ENCODE measurements at places on chromosomes 1 and 21.

DNA sequence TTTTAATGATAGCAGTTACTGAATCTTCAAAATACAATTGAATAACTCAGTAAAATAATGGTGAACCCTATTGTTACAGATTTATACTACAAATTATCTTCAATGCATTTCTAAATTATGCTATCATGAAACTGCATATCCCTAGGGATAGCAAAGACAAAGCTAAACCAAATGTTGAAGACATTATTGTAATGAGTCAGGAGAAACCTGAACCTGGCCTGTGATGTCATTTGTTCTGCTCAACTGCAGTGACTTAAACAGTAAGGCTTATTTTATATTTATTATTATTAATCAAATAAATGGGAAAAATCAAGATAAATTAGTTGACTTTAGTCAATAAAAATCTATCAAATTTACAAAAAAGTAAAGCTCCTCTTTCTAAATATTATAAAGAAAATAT lies 100.3 kb downstream of the UCHL5 start:
- DNase-seq: no peak

DNA sequence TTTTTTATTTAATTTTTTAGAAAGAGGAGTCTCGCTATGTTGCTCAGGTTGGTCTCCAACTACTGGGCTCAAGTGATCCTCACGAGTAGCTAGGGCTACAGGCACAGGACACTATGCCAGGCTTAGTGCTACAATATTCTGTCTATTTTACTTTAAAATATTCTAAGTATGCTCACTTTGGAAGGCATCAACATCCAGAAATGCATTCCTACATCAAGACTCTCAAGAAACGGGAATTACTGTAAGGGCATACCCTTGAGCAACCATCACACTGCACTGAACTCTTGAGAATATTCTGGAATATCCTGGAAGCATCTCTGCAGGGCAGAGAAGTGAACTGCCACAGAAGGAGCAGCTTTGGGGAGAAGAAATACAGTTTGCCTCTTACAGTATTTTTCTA lies 565 bp upstream of the DMRTB1 start:
- no peak for DNase-seq

DNA sequence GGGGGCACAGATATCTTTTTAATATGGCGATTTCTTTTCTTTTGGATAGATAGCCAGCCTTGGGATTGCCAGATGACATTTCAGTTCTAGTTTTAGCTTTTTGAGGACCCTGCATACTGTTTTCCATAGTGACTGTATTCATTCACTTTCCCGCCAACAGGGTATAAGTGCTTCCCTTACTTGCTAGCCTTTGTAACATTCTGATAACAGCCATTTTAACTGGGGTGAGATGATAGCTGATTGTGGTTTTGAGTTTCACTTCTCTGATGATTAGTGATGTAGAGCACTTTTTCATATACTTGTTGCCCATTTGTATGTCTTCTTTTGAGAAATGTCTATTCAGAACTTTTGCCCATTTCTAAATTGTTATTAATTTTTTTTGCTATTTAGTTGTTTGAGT lies 151.9 kb downstream of the NTPCR start:
- no peak for DNase-seq

DNA sequence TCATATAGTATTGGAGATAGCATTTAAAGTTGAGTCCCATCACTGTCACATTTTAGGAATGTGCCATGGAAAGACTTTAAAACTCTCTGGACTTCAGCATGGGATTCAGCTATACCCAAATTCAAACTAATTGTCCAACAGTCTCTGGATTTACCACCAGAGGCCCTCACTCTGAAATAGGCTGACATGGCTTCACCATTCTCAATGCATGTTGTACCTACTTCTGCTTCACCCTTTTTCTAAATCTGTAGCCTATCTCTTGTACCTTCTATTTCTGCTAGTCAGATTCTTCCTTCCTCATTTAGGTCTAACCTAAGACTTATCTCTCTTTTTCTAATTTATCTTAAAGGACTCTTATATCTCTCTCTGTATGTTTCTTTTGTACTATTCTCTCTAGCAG lies 512.7 kb upstream of the ZRANB2 start:
- DNase-seq: no peak

DNA sequence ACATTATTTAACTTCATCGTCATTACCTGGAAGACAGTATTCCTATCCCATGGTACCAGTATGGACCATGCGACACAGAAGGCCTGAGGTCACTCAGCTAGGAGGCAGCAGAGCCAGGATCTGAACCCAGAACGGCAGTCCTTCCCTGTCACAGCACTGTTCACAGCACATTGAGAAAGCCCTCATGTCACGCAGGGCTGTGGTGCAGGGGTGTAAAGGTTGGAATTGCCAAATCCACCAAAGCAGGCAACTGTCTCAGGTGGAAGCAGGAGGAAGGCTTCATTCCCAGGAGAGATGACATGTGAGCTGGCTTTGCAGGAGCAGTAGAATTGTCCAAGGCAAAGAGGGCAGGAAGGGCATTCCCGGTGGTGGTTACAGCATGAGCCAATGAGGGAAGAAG lies 9.9 kb upstream of the TTC22 start:
- no peak for DNase-seq

GRCh38 chr1:39973503-39974135 lies 18.7 kb downstream of the MFSD2A start:
- DNase-seq: peak; percentile 20

DNA sequence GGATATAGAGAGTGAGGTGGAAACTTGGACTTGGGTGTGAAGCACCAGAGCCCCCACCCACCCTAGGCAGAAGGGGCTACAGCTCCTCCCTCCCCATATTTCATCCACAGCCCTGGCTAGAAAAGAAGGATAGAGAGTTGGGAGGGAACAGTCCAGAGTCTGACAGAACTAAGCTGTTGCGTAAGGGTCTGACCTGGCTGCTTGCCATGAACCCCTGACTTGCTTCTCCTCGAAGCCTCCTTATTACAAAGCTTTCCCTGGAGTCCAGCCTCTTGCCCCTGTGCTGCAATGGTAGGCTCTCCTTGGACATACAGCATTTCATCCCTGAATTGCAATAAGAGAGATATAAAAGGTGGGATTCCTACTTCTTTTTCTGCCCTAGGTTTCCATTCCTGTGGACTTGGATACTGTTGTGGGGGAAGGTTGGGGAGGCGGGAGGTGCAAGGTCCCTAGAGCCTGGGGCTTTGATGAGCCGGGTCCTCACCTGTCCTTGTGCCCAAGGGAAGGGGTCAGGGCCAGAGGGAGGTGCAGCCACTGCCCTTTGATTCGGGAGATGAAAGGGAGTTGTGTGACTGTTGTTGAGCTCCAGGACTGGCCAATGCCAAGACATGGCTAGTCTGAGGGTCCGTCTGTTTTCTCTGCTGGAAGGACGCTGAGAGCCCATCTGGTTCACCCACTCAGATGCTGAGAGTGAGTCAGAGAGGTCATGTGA lies 2.7 kb downstream of the RHBG start:
- DNase-seq: no peak

DNA sequence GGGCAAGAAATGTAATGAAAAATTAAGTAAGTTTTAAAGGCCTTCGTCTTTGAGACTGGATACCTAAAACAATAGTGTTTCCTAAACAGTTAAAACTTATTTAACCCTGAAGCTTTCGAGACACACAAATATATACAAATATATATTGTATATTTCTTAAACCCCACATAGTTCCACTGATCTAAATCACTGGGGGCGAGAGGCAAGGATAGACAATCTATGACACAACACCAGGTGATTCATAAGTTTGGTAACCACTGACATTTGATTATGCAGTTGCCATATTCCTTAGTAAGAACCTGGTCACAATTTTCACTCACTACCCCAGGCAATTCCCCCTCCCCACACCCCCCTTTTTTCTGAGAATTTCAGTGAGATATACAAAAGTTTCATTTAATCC lies 55.3 kb upstream of the BOLA1 start:
- DNase-seq: no peak

DNA sequence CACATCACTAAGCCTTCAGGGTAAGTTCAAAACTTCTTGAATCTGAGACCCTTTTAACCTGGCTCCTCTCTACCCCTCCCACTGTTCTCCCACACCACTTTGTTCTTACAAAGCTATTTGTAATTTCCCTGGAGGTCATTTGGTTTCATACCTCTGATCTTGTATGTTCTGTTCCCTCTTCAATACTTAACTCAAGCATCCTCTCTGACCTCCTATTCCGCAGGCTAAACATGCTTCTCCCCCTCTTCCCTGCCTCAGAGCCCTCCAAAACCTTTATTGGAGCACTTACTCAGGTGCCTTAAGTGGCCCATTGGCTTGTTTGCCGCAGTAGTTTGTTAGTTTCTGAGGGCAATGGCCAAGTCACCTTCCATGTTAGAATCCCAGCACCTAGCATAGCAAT lies 54.8 kb downstream of the SSX2IP start:
- DNase-seq: no peak

DNA sequence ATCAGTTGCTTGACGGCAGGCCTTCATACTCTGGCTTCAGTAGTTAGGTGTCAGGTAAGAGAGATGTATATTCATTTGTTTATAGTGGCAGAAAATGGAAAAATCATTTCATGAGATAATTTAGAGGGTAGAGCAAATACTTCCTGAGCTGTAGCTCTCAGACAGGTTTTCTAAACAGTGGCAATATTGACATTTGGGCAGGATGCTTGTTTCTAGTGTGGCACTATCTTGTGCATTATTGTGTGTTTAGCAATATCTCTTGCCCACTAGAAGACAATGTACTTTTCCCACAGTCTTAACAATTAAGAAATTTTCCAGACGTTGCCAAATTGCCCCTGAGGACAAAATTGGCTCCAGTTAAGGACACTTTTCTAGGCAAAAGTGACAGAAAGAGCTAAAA lies 1143.1 kb downstream of the PLA2G4A start:
- DNase-seq: no peak

- no peak for DNase-seq
Observed at GRCh38 chr1:39272798-39273469, 68.4 kb downstream of the MACF1 start.

GRCh38 chr1:105516068-105516467 lies 1540.4 kb upstream of the PRMT6 start:
- DNase-seq: no peak

- no peak for DNase-seq
Observed at GRCh38 chr1:119891386-119891785, 4.9 kb downstream of the ADAM30 start.

DNA sequence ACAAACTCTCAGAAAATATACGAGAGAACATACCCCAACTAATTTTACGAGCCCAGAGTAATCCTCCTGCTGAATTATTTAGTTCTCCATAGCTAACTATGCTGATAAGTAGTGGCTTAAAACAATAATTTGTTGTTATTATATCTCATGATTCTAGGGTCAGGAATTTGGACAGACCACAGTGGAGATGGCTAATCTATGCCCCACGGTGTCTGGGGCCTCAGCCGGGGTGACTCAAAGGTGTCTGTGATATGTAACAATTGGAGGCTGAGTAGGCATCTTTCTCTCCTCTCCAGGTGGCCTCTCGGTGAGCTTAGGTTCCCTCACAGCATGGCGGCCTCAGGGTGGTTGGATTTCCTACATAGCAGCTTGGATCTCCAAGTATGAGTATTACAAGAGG lies 35.4 kb upstream of the FOXO6 start:
- DNase-seq: no peak

GRCh38 chr1:183945428-183946319 lies 91.9 kb downstream of the COLGALT2 start:
- DNase-seq: no peak

DNA sequence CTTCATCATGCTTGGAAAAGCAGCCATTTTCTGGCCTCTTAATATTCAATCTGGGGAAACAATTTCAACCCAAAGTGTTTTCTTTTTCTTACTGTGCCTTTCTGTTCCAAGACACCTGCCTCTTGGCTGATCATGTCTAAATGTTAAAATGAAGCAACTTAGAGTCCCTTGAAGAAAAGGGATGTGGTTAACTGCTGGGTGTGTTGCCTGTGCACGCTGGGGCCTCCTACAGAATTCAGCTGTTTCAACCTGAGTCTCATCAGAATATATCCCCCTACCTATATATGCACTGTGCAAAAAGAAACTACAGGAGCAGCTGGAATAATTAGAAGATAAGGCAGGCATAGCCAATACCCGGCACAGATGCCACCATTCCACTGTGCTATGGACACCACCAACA lies 222.0 kb downstream of the OMA1 start:
- no peak for DNase-seq

DNA sequence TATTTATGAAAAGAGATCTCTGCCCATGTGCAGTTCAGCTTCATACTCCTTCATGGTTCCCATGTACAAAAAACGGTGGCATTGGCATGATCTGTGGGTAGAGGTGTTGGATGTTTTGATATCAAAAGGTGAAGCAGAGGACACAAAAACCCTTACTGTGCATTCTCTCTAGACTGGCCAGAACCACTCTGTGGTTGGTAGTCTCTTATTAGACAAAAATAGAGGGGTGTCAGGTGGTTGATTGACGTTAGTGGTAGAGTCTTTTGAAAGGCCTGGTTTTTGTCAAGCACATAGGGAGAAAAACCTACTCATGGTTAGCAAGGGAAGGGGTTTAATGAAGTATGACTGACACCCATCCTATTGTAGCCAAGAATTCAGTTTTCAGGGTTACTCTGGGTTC lies 400.0 kb upstream of the TMPRSS15 start:
- no peak for DNase-seq

- no peak for DNase-seq
Observed at GRCh38 chr21:44734026-44734745, 22.8 kb upstream of the TSPEAR start.

DNA sequence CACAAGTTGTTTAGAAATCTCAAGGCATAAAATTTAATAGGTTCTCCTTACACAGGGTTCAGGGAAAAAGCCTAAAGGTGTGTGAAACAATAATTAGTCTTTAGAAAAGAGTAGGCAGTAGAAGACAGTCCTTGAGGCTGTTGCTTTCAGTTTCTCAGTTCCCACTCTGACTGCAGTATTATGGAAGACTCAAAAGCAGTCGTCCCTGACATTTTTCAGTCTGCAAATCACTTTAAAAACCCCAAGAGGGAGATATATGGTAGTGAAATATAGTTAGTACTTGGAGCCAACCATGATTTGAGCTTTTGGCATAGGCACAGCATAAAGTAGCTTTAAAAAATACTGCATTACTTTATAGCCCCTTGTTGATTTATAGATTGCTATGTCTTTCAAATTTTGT lies 299.7 kb downstream of the OLFM3 start:
- DNase-seq: no peak

- DNase-seq: no peak
Observed at GRCh38 chr21:35616090-35616489, 444.2 kb downstream of the SETD4 start.

DNA sequence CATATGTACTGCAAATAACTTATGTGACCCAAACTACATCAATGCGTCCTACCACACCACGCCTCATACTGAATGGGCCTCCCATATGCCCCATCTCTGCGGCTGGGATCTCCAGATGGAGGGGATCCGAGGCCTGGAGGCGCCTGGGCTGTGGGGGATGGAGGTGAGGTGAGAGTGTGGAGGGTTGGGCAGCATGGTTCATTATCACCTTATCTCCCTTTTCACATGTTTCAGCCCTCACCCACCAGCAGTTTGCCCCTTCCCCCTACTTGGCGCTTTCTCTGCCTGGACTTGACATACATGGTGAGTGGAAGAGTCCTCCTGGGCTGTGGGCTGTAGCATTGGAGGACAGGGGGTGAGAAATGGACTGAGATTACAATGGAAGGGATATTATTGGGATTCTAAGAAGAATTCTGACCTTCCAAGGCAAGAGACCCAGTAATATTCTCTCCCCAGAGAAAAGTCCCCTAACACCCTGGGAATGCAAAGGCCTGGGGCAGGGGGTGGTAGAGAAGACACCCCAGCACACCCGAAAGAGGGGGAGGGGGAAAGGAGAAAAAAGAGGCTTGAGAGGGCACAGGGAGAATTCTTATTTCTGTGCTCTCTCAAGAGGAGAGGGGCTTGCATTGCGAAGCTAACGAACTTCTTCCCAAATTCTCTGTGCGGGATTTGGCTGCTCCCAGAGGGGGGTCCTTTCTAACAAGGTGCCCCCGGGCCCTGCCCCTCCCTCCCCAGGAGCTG lies 61.4 kb downstream of the MEF2D start:
- no peak for DNase-seq

Measured in occipital lobe (tissue), 3 donors.